ENCODE measurements at places on chromosomes 11 and 22. TPM values are rescaled to one million over a fixed set of nuclear protein-coding genes. Genes with fewer than 3 reads are reported as not detected.

- no peak for DNase-seq
Measured at GRCh38 chr11:67029146-67029545, 6.2 kb downstream of the SYT12 start.

DNA sequence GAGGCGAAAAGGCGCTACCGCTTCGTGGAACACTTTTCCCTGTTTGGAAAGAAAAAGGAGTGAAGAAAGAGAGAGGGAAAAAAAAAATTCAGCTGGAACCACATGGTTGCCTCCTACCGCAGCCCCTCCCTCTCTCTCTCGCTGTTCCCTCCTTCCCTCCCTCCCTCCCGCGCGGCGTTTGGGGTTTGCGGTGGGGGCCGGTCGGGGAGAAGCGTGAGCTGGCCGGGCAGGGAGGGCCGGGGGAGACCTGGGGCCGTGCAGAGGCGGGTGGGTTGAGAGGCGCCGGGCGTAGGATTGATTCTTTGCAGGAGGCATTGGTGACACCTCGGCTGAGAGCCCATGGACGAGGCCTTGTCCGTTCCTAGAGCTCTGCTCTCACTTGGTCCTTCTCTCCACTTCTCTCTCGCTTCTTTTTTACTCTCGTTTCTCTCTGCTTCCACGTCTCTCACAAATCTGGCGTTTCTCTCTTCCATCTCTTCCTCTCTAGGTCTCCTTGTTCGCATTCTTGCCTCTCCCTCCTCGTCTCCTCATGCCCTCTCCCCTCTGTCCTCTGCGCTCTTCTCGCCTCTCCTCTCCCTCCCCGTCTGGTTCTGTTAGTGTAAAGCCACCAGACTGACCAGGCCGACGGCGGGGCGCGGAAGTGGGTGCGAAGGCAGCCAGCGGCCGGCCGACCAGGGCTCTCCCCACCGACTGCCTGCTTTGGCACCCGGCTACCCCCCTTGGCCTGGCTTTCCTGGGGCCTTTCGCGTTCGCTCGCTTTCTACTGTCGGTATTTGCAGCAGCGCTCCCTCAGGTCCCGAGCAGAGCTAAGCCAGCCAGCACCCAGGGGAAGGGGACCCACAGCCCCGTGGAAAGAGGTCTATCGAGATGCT, at the start of gene CLMP:
Gene CLMP, minus strand, starts transcription at position 61 of the 872 bp plus-strand sequence. CDS start 308 bp downstream, outside the sequence.
- peak; percentile 60 for DNase-seq

DNA sequence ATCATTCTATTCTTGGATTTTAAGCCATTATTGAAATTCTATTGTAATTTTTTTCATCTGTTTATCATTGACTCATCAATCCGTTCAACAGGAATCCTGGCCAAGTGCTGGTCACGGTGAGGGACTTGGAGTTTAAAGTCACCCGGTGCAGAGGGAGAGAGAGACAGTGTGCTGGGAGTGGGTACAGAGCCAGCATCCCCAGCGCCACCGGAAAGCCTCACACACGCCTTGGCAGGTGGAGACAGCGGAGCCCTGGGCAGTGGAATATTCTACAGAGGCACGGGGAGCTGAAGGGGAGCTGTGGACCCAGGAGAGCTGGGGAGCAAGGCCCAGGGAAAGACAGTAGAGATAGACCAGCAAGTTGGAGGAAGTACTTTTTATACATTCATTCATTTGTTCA, 787.6 kb downstream of the BRD1 start:
- no peak for DNase-seq

DNA sequence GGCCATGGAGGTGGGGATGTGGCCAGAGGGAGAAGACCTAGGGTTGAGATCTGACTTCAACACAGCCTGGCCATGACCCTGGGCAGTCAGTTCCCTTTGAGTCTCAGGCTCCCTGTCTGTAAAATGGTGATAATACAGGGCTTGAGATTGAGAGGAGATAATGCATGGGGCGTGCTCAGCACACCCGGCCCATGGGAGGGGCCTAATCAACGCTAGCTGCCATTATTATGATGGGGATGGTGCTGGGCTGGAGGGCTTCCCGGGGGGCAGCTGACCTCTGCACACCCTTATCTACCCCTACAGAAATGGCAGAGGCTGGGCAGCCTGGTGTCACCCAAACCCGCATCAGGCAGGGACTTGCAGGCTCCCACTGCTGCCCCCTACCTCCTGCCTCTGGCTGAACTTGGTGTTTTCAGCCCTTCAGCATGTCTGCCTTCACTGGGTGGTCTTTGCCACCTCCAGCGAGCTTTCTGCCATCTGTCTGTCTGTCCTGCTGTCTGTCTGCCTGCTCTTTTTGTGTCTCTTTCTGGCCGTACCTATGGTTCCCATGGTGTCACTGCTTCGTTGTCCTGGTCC, 84.5 kb downstream of the CACNA1I start:
- no peak for DNase-seq

- no peak for DNase-seq
Measured at GRCh38 chr11:1847006-1847735, 5.7 kb upstream of the LSP1 start.

HPS4 gene
- total RNA-seq = 23.4 TPM

TUBA8 gene
- 0.17 TPM for total RNA-seq

CPT1B gene
- total RNA-seq = 12.5 TPM

TPCN2 gene
- total RNA-seq = 3.2 TPM

EHD1 gene
- total RNA-seq = 80.4 TPM
